ENCODE measurements at places on chromosomes 16 and 17. TPM values are rescaled to one million over a fixed set of nuclear protein-coding genes. Genes with fewer than 3 reads are reported as not detected.

The KRT27 gene
- total RNA-seq, result not detected

DNA sequence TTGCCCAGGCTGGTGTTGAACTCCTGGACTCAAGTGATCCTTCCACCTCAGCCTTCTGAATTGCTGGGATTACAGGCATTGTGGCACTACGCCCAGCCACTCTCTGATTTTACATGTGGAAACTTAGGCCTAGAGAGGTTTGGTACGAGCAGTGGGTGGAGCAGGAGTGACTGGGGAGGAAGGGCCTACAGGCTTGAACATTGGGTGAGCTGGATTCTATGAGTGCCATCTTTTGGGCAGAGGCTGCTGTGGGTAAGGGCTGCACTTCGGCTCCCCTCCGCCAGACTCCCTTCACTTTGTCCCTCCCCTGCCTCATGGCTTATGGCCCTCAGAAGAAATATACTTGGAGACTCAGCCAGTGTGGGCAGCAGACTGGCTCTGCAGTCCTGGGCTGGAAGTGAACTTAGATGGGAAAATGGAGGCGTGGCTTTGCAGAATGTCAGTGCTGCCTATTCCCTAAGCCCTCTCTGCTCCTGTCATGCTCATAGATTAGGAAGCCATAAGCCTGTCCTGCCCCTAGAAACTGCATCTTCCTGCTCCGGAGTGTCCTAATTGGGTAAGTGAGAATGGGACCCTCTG lies 9.5 kb upstream of the MRC2 start:
- DNase-seq, result no peak

DNA sequence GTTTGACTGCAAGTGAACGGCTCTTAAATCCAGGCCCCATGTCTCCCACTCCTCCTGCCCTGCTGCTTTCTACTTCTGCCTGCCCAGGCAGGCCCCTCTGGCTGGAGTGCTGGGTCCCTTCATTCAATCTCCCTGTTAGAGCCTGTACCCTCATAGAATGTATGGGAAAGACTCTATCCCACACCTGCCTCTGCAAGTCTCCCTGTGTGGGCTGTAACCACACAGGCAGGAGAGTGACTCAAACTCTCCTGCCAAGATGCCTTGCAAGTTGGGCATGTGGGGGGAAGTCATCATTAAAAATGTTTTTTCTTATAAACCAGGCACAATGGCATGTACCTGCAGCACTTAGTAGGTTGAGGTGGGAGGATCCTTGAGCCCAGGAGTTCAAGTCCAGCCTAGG lies 77.5 kb downstream of the PLXDC1 start:
- no peak for DNase-seq

The GRIN2A gene
- total RNA-seq, result not detected

The PRSS22 gene
- 97.1 TPM for total RNA-seq

- DNase-seq, result no peak
Measured at GRCh38 chr17:77374170-77374936, 233.6 kb downstream of the SEC14L1 start.

DNA sequence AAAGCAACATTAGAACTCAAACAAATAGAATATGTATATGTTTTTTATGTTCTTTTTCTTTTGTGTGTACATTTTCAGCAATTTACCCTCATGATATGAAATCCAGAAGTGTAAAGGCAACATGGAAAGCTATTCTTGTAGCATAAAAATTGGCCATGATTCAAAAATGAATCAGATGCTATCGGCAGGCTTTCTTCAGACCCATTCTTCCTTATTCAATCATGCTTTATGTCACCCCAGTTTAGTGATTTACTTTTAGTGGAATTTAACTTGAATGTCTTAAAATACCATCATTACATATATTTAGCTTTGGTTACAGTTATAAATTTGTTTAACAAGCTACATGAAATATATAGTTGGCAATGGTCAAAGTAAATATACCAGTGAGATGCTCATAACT lies 21.4 kb upstream of the SMIM36 start:
- DNase-seq, result no peak

Measured in HT-29 (cell line).